ENCODE measurements at places on chromosomes 12 and 14.

GRCh38 chr12:42124764-42125387 is 19.8 kb downstream of the GXYLT1 start:
- no peak for DNase-seq

DNA sequence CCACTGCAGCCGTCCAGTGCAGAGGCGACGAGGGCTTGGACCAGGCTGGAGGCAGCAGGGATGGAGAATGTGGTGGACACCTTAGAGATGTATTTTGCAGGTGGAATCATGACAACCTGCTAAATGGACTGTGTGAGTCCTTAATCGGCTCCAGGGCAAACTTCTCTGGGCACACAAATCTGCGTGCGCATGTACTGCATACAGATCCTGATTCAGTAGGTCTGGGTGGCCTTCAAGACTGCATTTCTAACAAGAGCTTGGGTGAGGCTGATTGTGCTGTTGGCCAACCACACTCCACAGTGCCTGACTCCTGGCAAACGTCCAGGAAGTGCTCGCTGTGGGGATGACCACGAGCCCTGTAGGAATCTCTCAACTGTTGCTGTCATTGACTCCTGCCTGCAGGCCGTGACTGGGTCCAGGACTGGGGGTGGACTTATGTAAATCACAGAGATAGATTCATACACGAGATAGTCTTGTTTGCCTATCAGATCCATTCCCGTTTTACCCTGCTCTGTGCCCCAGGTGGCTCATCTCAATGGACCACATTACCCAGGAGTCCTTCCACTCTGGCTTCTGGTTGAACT is 27.2 kb downstream of the JDP2 start:
- DNase-seq = peak; percentile 83

- DNase-seq = peak; percentile 96
Observed at GRCh38 chr14:76918782-76919394, 92.7 kb downstream of the LRRC74A start.

GRCh38 chr12:121364683-121365121 is 12.5 kb upstream of the ANAPC5 start:
- no peak for DNase-seq

- DNase-seq = no peak
Observed at GRCh38 chr14:23132970-23133369, 13.9 kb upstream of the CEBPE start.

DNA sequence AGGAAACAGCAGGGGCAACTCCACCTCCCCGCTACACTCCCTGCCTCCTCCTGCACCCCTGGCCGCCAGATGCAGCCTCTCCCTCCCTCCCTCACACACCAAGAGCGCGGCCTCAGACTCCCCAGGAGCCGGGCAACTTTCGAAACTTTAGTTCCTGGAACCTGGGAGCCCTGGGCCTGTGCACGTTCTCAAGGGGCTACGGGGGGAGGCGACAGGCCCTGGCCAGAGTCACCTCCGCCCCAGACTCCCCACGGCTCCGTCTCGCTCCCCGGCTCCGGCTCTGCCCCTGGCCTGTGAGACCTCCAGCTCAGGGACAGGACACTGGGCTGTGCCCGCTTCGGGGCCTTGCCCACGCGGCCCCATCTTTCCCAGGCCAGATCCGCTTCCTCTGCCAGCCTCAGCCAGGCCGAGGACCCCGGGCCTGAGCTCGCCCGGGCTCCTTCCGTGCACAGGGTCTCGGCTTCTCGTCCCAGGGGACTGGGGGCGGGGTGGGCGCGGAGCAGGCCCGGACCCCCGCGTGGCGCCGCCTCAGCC is 5.5 kb downstream of the AMN start:
- DNase-seq = peak; percentile 58

DNA sequence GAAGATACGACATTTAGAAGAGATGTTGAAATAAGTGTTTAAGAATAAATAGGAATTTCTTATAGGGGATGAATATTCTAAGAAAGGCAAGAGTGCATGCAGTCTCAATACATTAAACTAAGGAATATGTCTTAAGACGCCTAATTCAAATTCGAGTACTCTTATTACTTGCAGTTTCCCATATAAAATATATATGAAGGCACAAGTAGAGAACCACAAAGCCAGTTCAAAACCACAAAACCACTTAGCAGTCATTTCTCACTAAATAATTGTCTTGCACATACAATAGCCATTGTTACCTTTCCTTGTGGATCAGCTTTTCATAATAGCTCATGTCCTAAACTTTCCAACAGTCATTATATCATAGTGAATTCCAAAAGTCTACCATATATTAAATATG is 91.0 kb upstream of the MON2 start:
- DNase-seq = no peak

- DNase-seq = no peak
Observed at GRCh38 chr12:70383484-70383883, 17.4 kb downstream of the KCNMB4 start.

- no peak for DNase-seq
Observed at GRCh38 chr12:110105986-110106385, 18.2 kb upstream of the IFT81 start.

GRCh38 chr14:45068396-45068795 is 15.5 kb upstream of the PRPF39 start:
- DNase-seq = no peak

DNA sequence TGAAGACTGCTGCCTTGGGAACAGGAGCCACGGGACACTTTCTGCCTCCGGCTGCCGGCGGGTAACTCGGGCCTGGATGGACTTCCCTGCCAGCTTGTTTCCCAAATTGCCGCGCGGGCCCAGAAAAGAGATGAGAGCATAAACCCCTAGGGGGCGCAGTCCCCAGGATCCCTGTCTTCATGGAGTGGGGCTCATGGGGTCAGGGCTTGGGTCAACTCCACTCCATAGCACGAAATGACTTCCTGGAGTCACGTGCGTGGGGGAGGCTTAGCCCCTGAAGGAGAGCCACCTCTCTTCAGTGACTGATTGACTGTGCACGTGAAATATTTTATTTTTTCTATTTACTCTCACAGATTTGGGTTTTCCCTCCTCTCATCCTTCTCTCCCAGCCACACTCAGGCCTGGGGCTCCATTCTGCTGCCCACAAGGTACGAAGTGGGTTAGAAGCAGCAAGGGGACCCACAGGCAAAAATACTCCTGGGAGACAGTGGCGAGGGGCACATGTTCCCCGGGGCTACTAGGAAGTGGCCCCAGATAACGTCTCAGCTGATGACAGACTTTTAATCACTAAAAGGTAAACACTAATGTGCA is 10.0 kb downstream of the PGF start:
- DNase-seq = no peak

GRCh38 chr12:119940897-119941296 is 48.1 kb upstream of the BICDL1 start:
- DNase-seq = no peak

- DNase-seq = no peak
Observed at GRCh38 chr12:94112121-94112520, 36.3 kb upstream of the PLXNC1 start.

DNA sequence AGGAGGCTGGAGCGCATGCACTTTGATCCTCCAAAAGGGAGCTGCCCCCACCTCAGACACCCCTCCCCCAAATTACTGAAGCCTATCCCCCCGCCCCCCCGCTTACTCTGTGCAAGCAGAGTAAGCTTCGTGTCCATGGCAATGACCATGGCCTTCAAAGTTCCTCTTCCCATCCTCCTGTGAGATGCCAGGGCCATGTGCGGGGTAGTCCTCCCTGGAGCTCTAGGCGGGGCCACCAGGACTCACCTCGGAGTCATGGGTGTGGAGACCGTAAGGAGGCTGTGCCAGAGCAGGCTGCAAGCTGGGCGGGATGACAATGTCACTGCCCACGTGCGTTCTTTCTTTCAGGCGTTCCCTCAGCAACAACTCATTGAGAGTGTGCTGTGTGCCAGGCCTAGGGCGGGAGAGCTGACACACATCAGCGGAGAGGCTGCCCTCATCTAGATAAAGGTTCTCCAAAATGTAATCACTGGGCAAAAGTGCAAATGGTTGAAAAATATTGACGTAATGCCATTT is 66.8 kb downstream of the C14orf132 start:
- DNase-seq = peak; percentile 62
